ENCODE measurements at places on chromosomes 5 and 9.

DNA sequence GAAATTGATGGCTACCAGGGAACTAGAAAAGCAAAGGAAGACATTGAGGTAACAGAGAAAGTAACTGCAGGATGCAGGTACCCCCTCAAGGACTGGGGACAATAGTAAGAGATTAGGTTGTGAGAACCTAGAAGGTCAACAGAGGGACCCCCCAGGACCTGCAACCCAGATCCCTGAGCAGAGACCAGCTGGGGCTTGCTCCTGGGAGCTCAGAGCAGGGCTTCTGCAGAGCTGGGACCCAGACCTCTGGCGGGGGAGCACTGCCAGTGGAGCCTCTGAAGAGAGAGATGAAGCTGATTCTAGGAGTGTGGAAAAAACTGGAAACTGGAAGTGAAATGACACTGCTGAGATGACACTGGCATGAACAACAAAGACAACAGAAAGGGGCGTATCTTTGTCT, 17.2 kb downstream of the MORN5 start:
- DNase-seq, result no peak

- DNase-seq, result no peak
These were observed 15.8 kb downstream of the BTF3 start for GRCh38 chr5:73513996-73514395.

GRCh38 chr9:117278020-117278419, 136.8 kb downstream of the ASTN2 start:
- DNase-seq, result no peak

DNA sequence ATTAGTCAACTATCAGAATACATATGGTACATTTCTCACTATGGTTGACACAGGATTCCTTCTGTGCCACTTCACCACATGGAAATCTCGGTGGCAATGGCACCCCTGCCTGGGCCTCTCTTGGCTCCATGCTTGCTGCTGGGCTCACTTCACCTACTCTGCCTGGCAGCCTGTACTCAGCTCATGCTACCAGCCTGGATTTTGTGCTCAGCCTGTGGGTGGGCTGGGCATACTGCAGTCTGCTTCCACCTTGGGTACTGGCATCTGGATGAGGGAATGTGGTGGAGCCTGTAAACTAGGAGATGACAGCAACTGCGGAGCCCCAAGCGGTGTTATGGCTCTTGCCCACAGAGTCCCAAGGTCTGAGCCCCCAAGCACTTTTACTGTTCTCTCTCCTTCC, 604.1 kb downstream of the MTRR start:
- no peak for DNase-seq

GRCh38 chr9:4070266-4070665, 229.6 kb downstream of the GLIS3 start:
- DNase-seq, result no peak

DNA sequence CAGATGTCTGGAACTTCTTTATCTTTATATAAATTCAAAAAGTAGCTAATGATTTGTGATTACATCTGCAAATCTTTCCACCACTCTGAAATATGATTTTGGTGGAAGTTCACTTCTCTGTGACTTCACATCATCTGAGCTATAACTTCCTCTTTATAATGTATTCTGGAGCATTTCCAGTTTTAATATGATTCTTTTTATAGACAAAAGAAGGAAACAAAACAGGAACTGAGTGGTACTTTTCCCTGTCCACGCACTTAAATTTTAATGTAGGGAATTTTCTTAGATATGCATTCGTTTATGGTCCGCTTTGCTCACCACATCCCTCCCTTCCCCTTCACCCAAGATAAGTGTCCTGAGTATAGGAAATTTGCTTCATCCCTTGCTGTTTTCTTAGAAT, 333.5 kb downstream of the CHSY3 start:
- no peak for DNase-seq

- no peak for DNase-seq
These were observed 146.6 kb upstream of the TUT7 start for GRCh38 chr9:86500667-86501435.
